ENCODE measurements at places on chromosomes 5 and 9.
A peak's percentile ranks its signal among the peaks of the same experiment; 100 is the strongest.

DNA sequence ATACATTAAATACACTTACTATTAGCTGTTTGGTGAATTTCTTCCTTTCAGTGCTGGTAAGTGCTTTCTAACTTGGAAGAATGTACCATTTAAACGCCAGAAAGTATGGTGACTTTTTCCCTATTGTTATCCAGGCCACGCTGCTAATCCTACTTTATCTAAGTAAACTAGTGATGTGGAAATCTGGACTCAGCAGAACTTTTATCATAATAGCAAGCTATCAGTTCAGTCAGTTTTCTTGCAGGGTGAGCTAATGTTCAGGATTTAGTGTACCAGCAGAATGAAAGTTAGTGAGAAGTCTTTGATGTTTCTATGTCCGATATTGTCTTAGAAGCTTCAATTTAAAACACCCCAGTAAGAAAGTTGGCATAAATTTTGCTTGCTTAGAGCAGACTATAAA is 72.2 kb downstream of the HSD17B4 start:
- no peak overlapping the region for H3K27ac ChIP-seq
- H3K27me3 ChIP-seq, result no peaks in the 10 kb centered on the region
- no peak for DNase-seq

DNA sequence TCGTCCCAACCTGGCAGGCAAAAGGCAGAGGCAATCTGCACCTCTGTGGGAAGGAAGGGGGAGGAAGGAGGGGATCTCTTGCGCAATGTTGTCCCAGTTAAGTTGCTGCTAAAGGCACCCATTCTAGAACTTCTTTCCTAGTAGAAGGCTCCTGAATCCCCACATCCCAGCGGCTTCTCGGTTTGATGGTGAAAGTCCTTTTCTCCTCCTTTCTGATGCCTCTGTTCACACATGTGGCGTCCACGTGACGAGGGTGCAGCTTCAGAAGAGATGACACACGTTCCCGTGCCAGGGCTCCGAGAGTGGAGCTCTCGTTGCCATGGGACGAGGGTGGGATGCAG is 96.9 kb upstream of the FCN2 start:
- no peak overlapping the region for H3K27ac ChIP-seq
- DNase-seq, result peak; percentile 84
- H3K4me1 ChIP-seq, result peaks cover 16% of the 10 kb centered on the region
- H3K27me3 ChIP-seq, result no peaks in the 10 kb centered on the region
- H3K4me3 ChIP-seq, result no peak overlapping the region
- peaks cover 23% of the 10 kb centered on the region for H3K36me3 ChIP-seq

GRCh38 chr5:48192-48591 is 43.8 kb upstream of the PLEKHG4B start:
- H3K4me1 ChIP-seq, result peaks cover 7% of the 10 kb centered on the region
- peaks cover 8% of the 10 kb centered on the region for H3K27me3 ChIP-seq
- H3K36me3 ChIP-seq, result no peaks in the 10 kb centered on the region
- no peak overlapping the region for H3K27ac ChIP-seq
- no peak overlapping the region for H3K4me3 ChIP-seq
- no peak for DNase-seq

- peak overlapping the region; percentile 21 for H3K27ac ChIP-seq
- no peak overlapping the region for H3K4me3 ChIP-seq
- no peaks in the 10 kb centered on the region for H3K4me1 ChIP-seq
- H3K27me3 ChIP-seq, result no peaks in the 10 kb centered on the region
- DNase-seq, result no peak
- H3K36me3 ChIP-seq, result no peaks in the 10 kb centered on the region
Measured at GRCh38 chr5:115949096-115949495, 13.2 kb upstream of the LVRN start.

DNA sequence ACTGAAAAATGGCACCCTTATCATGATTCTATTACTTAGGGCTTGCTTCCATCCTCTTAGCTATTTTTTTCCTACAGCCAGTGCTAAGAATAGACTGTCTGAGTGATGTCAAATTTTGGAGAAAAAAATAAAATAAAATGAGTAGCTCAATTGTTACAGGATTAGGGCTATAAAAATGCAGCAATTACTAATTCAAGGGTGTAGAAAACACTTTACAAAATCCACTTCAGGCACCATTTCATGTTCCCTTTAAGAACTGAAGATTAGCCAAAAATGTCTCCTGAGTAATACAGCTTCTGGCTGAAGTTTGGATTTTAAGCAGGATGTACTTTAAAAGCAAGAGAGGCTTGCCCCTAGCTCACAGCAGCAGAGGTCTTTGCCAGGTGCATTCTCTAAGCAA is 240.5 kb upstream of the IRX1 start:
- H3K4me1 ChIP-seq, result no peaks in the 10 kb centered on the region
- DNase-seq, result no peak
- no peak overlapping the region for H3K27ac ChIP-seq

DNA sequence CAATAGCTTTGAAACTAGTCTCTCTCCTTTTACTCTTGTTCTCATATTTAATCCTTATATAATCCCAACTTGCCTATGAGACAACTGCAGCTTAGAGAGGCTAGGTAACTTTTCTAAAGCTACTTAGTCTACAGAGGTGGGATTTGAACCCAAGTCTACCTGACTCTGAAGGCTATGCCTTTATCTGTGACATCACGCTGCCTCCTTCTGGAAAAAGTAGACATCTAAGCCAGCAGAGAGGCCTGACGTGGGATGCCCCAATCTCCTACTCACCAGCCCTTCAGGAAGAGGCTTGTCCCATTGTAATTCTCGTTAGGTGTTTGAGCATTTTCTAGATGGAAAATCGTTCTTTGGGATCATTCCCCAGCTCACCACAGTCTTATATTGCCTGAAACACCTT is 167.5 kb downstream of the HSPA4 start:
- H3K36me3 ChIP-seq, result no peaks in the 10 kb centered on the region
- no peak overlapping the region for H3K4me3 ChIP-seq
- DNase-seq, result no peak
- H3K4me1 ChIP-seq, result no peaks in the 10 kb centered on the region

DNA sequence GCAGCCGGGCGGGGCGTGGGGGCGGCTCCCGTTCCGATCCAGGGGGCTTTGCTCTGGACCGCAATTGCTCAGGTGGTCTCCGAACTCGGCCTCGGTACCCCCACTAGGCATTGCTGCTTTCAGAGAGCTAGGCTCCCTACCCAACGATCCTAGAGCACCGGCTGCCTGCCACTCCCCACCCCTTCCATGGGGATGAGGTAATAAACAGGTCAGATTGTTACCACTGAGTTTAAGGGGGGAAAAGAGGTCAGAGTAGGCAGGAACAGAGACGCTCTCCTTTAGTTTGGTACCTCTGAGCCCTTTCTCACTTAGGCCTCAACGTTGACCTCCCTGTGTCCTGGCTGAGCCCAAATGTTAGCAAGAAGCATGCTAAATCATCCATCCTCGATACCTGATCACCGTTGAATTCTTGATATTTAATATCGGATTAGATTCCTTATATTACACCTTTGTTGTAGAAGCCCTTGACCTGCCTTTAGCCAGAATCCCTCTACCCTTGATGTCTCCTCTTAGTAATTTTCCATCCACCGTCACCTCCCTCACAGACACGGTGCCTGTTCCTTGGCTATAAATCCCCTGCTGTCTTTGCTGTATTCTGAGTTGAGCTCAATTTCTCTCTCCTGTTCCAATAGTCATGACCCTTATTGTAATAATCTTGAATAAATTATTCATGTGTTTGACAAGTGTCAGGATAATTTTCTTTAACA is 588 bp upstream of the PLPP1 start:
- H3K4me3 ChIP-seq, result peak overlapping the region; percentile 96
- DNase-seq, result no peak
- H3K27me3 ChIP-seq, result no peaks in the 10 kb centered on the region
- no peaks in the 10 kb centered on the region for H3K4me1 ChIP-seq

GRCh38 chr9:19895006-19895405 is 106.2 kb upstream of the SLC24A2 start:
- H3K27ac ChIP-seq, result no peak overlapping the region
- no peak overlapping the region for H3K4me3 ChIP-seq
- H3K27me3 ChIP-seq, result no peaks in the 10 kb centered on the region
- H3K36me3 ChIP-seq, result no peaks in the 10 kb centered on the region
- no peaks in the 10 kb centered on the region for H3K4me1 ChIP-seq
- DNase-seq, result no peak

GRCh38 chr5:41143131-41143901 is 70.0 kb downstream of the C6 start:
- no peak overlapping the region for H3K4me3 ChIP-seq
- no peaks in the 10 kb centered on the region for H3K27me3 ChIP-seq
- no peaks in the 10 kb centered on the region for H3K36me3 ChIP-seq
- H3K27ac ChIP-seq, result no peak overlapping the region
- DNase-seq, result no peak

- H3K27me3 ChIP-seq, result no peaks in the 10 kb centered on the region
- peaks cover 60% of the 10 kb centered on the region for H3K36me3 ChIP-seq
- H3K4me1 ChIP-seq, result no peaks in the 10 kb centered on the region
Measured at GRCh38 chr5:1820381-1820780, 19.2 kb downstream of the NDUFS6 start.

DNA sequence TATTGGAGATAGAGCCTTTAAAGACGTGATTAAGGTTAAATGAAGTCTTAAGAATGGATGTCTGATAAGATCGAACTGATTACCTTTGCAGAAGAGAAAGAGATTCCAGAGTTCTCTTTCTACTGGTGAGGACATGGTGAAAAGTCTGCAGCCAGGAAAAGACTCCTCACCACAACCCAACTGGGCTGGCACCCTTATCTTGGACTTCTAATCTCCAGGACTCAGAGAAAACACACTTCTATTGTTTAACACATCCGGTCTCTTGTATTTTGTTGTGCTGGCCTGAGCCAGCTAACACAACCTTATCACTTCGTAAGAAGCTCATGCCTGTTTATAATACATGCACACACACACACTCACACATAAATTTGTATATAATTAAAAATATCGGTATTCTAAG is 489.1 kb downstream of the PRDM9 start:
- no peaks in the 10 kb centered on the region for H3K27me3 ChIP-seq
- no peaks in the 10 kb centered on the region for H3K4me1 ChIP-seq
- no peak overlapping the region for H3K4me3 ChIP-seq
- no peak for DNase-seq
- no peak overlapping the region for H3K27ac ChIP-seq
- H3K36me3 ChIP-seq, result no peaks in the 10 kb centered on the region

- H3K27ac ChIP-seq, result no peak overlapping the region
- H3K36me3 ChIP-seq, result no peaks in the 10 kb centered on the region
- no peaks in the 10 kb centered on the region for H3K27me3 ChIP-seq
- DNase-seq, result no peak
- H3K4me1 ChIP-seq, result no peaks in the 10 kb centered on the region
Measured at GRCh38 chr5:164561933-164562872, 1056.8 kb downstream of the MAT2B start.

DNA sequence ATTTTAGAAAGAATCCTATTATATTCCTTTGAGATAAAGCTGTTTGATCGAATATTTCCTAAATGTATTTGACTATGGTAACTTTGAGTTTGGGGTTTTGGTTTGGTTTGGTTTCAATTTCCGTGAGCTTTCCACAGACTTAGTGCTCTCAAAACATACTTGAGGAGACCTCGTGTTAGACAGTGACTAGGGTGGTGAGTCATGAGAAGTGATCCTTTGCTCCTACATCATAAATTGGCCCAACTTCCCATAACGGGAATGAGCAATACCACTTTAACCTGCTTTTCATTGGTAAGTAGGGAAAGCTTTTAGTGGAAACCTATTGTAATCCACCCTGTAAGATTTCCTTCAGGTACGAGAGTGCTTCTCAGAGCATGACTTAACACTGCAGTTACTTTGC is 3.8 kb upstream of the RASEF start:
- no peak overlapping the region for H3K27ac ChIP-seq
- peaks cover 13% of the 10 kb centered on the region for H3K27me3 ChIP-seq
- no peaks in the 10 kb centered on the region for H3K36me3 ChIP-seq
- no peak for DNase-seq
- peaks cover 15% of the 10 kb centered on the region for H3K4me1 ChIP-seq
- H3K4me3 ChIP-seq, result no peak overlapping the region

GRCh38 chr5:34651791-34652190 is 4.3 kb upstream of the RAI14 start:
- H3K27me3 ChIP-seq, result no peaks in the 10 kb centered on the region
- no peaks in the 10 kb centered on the region for H3K4me1 ChIP-seq
- H3K27ac ChIP-seq, result no peak overlapping the region
- H3K4me3 ChIP-seq, result no peak overlapping the region
- H3K36me3 ChIP-seq, result no peaks in the 10 kb centered on the region

GRCh38 chr5:146338774-146339714 is at the start of gene POU4F3:
TSS of gene POU4F3 (plus strand) at chr5:146338839. CDS start at chr5:146339113, 274 bp downstream.
- no peak for DNase-seq
- H3K4me1 ChIP-seq, result peaks cover 7% of the 10 kb centered on the region
- H3K27ac ChIP-seq, result no peak within 1 kb of the TSS
- H3K27me3 ChIP-seq, result peaks cover 36% of the 10 kb centered on the region
- H3K4me3 ChIP-seq, result no peak within 1 kb of the TSS

- peaks cover 7% of the 10 kb centered on the region for H3K4me1 ChIP-seq
- H3K27me3 ChIP-seq, result no peaks in the 10 kb centered on the region
- DNase-seq, result no peak
- no peaks in the 10 kb centered on the region for H3K36me3 ChIP-seq
- no peak overlapping the region for H3K4me3 ChIP-seq
Measured at GRCh38 chr9:123399803-123400378, 43.9 kb downstream of the CRB2 start.

- no peak overlapping the region for H3K27ac ChIP-seq
- no peak overlapping the region for H3K4me3 ChIP-seq
- H3K4me1 ChIP-seq, result no peaks in the 10 kb centered on the region
- DNase-seq, result no peak
- H3K27me3 ChIP-seq, result no peaks in the 10 kb centered on the region
- no peaks in the 10 kb centered on the region for H3K36me3 ChIP-seq
Measured at GRCh38 chr5:138643040-138643791, 68.0 kb upstream of the HSPA9 start.

- H3K27me3 ChIP-seq, result no peaks in the 10 kb centered on the region
- peaks cover 8% of the 10 kb centered on the region for H3K36me3 ChIP-seq
- DNase-seq, result peak; percentile 95
- no peaks in the 10 kb centered on the region for H3K4me1 ChIP-seq
- H3K27ac ChIP-seq, result peak overlapping the region; percentile 76
Measured at GRCh38 chr9:127561491-127562278, 50.4 kb upstream of the STXBP1 start.

- no peaks in the 10 kb centered on the region for H3K4me1 ChIP-seq
- H3K36me3 ChIP-seq, result no peaks in the 10 kb centered on the region
- no peak overlapping the region for H3K27ac ChIP-seq
- H3K27me3 ChIP-seq, result no peaks in the 10 kb centered on the region
- no peak overlapping the region for H3K4me3 ChIP-seq
- no peak for DNase-seq
Measured at GRCh38 chr9:87742813-87743428, 17.0 kb downstream of the CTSL start.

GRCh38 chr5:127425868-127426267 is 91.6 kb upstream of the PRRC1 start:
- no peaks in the 10 kb centered on the region for H3K27me3 ChIP-seq
- no peak for DNase-seq
- no peak overlapping the region for H3K27ac ChIP-seq
- H3K36me3 ChIP-seq, result no peaks in the 10 kb centered on the region

DNA sequence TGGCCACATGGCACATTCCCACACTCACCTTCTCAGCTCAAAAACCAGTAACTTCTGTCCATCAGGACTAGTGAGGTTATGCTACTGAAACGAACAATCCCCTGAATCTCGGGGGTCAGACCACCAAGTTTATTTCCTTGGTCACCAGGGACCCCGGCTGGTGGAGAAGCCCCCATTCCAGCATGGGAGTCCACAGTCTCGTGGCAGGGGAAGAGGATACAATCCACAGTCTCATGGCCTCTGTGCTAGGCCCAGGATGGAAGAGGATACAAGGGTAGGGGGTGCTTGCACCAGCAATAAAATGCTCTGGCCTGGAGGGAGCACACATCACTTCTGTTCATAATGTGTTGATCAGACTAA is 7.4 kb upstream of the CARD19 start:
- no peak overlapping the region for H3K4me3 ChIP-seq
- peaks cover 2% of the 10 kb centered on the region for H3K4me1 ChIP-seq
- H3K27me3 ChIP-seq, result no peaks in the 10 kb centered on the region
- peak; percentile 20 for DNase-seq
- no peak overlapping the region for H3K27ac ChIP-seq
- no peaks in the 10 kb centered on the region for H3K36me3 ChIP-seq

Measured in sigmoid colon (tissue), 7 donors.